ENCODE measurements at places on chromosomes 3 and 15.

- no peak for DNase-seq
Measured at GRCh38 chr3:183252973-183253527, at the start of gene B3GNT5. TSS of gene B3GNT5 (plus strand) at chr3:183253253. CDS start at chr3:183269799, 16,546 bp downstream.

DNA sequence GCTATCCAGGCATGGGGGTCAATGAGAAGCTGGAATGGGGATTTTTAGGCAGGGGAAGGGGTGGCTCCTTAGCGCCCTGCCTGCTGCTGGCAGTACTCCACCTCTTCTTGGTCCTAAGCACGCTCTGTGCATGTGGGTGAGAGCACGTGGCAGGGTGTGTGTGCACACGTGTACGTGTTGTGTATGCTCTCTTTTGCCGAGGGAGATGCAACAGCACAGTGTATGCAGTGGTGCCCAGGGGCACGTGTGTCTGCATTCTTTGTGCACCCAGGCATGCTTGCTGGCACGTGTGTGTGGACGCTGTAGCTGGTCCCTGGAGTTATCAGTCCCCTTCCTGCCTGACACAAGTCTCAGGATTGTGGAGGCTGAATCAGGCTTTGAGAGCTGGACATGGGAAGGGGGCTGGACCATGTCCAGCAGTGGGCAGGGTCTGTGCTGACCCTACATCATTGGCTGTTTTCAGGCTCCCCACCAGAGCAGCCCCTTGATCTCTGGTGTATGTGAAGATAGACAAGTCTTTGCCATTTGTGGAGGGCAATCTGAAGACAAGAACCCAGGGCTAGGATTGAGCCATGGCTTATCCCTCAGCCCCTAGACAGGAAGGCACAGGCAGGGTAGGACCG lies 1.9 kb upstream of the CAMKV start:
- no peak for DNase-seq

DNA sequence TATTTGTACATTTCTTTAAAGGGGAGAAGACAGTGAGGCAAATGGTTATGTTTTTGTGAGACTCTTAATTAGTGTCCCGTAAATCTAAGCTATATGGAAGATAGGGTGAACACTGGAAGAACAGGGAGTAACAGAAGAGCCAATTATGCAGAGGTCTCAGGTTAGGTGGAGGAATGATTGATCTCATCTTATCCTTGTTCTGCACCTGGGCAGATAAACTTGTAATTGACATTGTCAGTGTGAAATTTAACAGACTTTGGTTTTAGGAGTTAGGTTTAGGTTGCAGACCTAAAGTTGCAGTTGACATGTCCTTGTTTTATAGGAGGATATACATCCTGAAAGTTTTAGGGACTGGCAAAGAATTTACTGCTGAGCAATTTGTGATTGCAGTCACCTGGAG lies 3.1 kb upstream of the TWF2 start:
- no peak for DNase-seq

GRCh38 chr3:71366988-71367604 lies 216.4 kb downstream of the FOXP1 start:
- no peak for DNase-seq

GRCh38 chr3:170941551-170941950 lies 33.1 kb upstream of the EIF5A2 start:
- DNase-seq, result no peak

GRCh38 chr15:27414168-27414870 lies 443.3 kb downstream of the GABRG3 start:
- no peak for DNase-seq

DNA sequence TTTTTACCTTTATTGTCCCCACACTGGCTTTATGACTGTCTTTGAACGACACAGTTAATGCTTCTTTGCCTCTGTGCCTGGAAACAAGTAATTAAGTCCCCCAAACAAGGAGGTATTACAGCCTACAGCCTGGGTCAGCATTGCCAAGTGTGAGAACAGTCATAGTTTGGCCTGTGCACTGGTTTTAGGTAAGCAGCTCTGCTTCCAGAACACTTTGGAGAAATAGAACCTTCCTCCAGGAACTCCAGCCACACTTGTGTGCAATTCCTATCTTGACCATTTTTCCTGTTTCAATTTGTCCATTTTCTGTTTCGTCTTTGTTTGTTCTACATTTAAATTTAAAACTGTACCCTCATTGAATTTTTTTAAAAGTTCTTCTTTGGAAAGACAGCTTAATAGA lies 568.2 kb downstream of the TUSC7 start:
- no peak for DNase-seq

DNA sequence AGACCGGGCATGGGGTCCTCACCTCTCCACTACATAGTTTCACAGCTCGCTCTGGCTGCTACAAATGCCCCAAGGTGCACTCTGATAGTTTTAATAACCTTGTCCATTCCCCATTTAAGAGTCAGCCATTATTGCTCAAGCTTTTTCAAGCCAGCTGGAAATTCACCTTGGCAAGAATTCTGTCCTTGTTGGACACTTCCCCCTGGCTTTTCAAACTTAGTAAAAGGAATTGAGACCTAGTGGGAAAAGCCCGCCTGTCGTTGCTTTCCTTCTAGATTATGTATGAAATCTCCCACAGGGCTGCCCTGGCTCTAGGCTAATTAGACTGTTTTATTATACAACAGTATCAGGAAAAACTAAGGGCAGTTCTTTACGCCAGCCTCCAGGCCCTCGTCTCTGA lies 293.7 kb upstream of the GADL1 start:
- no peak for DNase-seq

DNA sequence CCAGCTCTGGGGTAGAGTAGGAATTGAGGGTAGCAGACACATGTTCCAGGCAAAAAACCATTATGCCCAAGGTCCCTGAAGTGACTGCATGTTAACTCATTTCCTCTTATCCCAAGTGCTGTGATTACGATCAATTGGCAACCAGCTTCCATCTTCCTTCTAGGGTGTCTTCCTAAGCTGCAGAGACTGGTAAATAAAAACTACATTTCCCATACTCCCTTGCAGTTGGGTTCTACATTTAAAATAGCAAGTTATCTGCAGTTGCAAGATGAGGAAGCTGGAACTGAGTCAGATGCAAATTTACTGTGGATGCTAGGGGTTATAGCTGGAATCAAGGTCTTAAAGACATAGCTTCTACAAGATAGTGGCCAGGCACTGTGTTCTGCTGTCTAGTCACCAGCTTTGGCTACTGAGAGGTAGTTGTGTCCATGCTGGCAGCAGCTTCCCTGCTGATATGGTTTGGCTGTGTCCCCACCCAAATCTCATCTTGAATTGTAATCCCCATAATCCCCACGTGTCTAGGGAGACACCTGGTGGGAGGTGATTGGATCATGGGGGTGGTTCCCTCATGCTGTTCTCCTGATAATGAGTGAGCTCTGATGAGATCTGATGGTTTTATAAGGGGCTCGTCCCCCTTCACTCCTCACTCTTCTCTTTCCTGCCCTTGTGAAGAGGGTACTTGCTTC lies 51.3 kb upstream of the FBN1 start:
- no peak for DNase-seq

DNA sequence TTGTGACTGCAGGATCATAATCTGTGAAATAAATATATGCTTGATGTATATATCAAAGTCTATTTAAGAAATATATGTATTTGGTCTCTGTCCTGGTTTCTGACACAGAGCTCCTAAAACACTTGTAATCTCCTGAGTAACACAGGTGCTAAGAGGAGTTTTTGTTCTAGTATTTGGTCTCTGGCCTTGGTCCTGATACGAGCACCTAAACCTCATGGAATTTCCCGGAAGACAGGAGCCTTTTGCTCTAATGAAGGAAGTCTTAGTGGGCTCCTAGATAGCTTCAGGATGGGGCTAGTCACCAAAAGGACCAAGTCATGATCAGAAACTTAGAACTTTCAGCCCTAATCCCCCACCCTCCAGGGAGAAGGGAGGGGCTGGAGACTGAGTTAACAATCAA lies 19.2 kb upstream of the MUSTN1 start:
- no peak for DNase-seq
